ENCODE measurements at places on chromosomes 1 and 21. TPM values are rescaled to one million over a fixed set of nuclear protein-coding genes. Genes with fewer than 3 reads are reported as not detected.

Gene LHX4
- 0.52 TPM for total RNA-seq

Gene PLXNA2
- 0.94 TPM for total RNA-seq

Gene LCE2A
- not detected for total RNA-seq

Gene TRIM67
- total RNA-seq: 0.28 TPM

Gene HES3
- total RNA-seq: not detected

Gene RBP7
- total RNA-seq: 4.9 TPM

Gene PIGR
- not detected for total RNA-seq

Gene OR2L8
- total RNA-seq: not detected

Gene ABCA4
- total RNA-seq: 0.10 TPM

Gene OSCP1
- total RNA-seq: 6.1 TPM

Gene EFNA1
- total RNA-seq: 41.3 TPM
